ENCODE measurements at places on chromosomes 7 and 10. TPM values are rescaled to one million over a fixed set of nuclear protein-coding genes. Genes with fewer than 3 reads are reported as not detected.

Gene CTAGE8
- total RNA-seq, result not detected

Gene RSU1
- 179 TPM for total RNA-seq

DNA sequence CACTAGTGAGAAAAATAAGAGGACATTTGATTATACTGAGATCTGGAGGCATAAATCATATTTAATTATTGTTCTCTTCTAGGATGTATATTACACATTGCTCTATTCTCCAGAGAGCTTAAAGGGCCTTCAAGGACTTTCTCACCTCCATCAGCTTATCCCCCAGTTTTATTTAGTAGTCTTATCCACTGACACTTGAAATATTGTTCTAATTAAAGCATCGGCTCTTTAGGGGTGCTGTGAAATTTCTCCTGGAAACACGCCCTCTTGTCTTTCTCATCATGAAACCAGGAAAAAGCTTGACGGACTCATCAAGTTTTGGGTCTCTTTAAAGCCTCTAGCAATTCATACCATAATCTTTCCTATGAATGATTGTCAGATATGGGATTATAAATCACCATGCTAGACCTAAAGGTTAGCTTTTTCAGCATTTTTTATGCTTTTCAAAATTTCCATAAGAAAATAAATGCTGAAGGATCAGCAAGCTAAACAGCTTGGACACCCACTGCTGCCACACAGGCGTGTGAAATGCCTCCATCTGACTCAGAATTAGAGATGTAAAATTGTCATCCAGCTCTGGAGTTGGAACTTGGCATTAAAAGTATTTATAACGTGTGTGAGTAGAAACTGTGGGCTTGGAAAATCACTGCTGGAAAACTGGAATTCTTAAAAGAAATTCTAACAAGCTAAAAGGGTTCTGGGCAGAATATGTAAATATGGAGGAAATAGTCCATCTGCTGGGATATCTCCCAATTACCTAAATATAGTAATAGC lies 216.3 kb downstream of the CHRM2 start:
- no peak for DNase-seq

- DNase-seq, result no peak
Observed at GRCh38 chr10:16732376-16732775, 84.8 kb downstream of the RSU1 start.

Gene MRC1
- not detected for total RNA-seq

DNA sequence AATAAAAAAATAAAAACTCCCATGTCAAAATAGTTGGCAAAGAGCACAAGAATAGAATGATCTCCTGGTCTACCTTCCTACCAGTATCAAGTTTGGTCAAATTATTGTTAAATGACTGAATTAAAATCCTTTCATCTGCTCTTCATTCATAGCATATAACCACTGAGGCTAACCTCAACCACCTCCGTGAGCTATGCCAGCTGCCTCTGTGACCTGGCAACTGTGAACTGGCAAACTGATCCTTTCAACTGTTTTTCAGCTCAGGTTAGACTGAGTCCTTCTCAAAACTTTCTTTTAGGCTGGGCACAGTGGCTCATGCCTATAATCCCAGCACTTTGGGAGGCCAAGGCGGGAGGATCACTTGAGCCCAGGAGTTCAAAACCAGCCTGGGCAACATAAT lies 36.1 kb downstream of the NUDCD3 start:
- DNase-seq, result no peak

DNA sequence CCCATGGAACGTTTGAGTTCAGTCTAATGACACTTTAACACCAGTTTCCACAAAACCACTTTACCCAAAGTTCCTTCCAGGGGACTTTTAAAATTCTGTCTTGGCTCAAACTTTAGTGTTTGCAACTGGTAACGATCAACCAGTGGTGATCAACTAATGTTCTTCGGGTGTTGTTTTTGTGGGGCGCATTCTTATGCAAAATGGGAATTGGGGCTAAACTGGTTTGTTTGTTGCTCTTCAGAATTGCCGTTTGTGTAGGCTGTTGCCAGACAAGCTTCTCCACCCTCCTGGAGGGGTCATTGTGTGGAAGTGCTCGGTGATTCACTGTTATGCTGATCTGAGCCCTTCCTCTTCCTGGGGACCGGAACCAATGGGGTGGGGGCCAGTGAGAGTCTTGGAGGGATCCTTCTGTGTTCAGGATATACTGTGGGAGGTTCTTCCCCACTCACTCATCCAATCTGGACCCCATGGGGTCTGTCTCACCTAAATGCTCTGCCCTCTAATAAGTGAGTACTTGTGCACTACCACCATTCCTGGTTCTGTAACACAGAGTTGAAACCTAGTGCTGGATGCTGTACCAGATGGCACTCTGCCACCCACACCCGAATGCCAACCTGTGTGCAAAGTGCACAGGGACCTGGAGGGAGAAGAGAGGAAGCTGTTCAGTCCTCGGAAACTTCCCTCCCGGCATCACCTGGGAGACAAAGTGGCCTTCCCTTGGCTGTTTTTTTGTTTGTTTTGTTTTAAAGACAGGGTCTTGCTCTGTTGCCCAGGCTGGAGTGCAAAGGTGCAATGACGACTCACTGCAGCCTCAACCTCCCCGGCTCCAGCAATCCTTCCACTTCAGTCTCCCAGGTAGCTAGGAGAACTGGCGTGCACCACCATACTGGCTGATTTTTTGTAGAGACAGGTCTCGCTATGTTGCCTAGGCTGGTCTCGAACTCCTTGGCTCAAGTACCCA lies 2.1 kb downstream of the NFE2L3 start:
- DNase-seq, result peak; percentile 34

DNA sequence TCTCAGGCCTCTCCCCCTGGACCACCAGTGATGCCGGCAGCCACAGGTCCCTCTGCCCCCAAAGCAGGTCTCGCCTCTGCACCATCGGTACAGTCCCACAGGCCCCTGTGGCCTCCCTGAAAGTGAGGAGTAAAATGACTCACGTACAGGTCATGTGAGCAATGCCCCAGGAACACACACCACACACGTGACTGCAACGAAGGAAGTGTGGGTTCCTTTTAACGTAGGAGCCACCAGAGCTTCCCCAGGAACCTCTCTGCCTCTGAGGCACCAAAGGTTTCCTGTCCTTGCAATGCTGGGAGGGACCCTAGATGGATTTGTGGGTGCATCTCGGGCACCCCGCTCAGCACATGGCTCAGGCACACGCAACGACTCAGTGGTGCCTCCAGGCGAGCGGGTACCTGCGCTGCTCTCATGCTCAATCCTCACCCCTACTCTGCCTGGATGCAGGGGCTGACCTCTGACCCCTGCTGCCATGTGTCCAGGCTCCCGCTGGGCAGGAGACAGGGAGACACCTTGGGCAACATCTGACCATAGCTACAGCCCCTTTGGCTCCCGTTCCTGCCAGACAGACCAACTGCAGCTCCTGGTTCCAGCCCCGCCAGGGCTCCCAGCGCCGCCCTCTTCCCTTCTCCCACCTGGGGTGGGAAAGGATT lies 120.7 kb downstream of the PRKAG2 start:
- DNase-seq, result peak; percentile 87

Gene EIF3A
- 89.5 TPM for total RNA-seq

Gene MYOZ1
- total RNA-seq, result not detected

DNA sequence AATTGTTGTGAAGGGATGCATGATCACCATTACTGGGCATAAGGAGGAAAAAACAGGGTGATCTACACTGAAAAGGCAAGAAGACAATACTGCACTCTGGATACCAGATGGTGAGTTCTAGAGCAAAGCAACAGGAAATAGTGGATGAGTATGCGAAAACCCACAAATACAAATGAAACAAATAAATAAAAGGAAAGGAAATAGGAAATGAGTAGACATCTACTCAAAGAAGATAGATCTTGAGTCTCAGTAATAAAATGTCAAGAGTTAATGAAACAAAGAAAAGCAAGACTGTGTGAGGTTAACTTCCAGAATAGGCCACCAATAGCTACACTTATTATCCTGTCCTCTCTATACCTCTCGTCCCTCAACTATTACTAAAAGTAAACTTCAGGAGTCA lies 11.7 kb downstream of the ORC5 start:
- peak; percentile 10 for DNase-seq

- DNase-seq, result no peak
Observed at GRCh38 chr7:5454485-5454884, 30.9 kb upstream of the TNRC18 start.

- DNase-seq, result no peak
Observed at GRCh38 chr10:48236199-48236621, 38.3 kb downstream of the FRMPD2 start.

DNA sequence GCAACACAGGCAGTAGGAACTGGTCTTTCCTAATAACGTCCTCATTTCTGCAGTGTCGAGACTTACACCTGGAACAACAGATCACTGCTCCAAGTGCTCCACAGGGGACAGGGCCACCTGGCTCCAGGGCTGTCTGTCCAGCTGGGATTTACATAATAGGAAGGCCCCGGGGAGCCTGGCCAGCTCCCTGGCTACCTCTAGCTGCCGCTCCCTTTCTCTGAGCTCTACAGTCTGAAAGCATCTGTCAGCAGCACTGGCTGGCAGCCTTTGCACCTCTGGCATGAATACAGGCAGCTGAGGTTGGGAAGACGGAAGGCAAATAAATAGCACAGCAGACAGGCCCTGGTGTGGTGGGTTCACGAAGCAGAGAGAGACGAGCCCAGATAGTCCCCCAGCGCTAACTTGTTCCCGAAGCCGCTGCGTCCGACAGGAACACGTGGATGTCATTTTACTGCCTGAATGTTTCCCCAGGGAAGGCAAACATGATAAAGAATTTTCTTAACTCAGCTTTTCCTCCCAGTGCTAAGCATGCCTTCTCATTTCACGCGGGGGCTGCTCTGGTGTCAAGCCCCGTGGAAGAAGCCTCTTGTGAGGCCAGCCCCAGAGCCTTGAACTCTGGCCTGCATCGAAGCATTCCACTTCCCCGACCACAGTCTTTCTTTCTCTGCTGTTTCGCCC lies 105.4 kb downstream of the ITIH5 start:
- no peak for DNase-seq

DNA sequence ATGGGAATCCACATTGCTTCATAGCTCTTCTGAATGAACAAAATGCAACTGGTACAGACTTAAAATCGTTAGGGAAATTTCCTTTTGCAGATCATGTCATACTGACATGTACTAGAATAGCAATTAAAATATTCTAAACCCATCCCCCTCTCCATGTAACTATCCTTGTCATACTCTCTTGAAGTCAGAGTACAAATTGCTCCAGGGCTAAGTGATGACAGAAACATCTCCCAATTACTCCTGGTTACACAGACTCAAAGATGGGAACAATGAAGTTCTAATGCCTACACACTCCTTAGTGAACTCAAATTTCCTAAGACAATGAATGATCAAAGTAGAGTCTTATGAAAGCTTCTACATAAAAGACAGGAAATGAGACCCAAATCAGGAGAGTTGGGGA lies 87.2 kb downstream of the PDE1C start:
- no peak for DNase-seq

DNA sequence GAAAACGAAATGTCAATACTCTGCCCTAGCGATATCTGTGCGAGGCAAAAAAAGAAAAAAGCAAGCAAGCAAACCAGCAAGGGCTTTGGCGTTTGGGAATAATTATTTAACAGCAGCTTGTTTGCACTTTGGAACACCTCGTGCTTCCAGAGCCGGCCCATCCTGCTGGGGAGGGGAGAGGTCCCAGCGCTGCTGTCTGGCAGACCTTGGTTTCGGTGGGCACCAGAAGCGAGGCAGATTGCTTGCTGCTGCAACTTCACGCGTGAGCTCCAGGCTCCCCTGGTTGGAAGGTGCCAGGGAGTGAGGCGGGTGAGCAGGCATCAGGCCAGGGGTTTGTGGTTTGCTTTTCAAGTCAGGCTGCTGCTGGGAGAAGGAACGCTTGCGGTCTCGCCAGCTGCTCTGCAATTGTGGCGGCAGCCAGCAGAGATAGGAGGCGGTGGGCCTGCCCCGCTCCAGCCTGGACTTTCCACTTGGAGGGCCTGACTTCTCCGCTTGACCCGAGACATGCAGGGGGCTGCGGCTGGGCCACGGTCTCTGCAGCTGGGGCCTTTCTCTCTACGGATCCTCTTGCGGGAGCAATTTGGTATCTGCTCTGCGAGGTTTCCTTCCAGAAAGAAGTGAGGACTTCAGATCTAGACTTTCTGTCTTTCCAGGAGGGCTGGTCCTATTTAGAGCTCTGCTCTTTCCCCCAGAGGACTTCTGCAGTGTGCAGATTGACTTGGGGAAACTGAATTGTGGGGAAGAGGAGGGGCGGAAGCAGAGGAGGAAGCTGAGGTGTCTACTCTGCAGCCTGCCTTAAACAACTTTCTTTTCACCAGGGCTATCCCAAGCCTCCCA lies 131.4 kb downstream of the PRPF18 start:
- DNase-seq, result peak; percentile 78

- DNase-seq, result no peak
Observed at GRCh38 chr10:17344206-17344605, 110.2 kb downstream of the ST8SIA6 start.

DNA sequence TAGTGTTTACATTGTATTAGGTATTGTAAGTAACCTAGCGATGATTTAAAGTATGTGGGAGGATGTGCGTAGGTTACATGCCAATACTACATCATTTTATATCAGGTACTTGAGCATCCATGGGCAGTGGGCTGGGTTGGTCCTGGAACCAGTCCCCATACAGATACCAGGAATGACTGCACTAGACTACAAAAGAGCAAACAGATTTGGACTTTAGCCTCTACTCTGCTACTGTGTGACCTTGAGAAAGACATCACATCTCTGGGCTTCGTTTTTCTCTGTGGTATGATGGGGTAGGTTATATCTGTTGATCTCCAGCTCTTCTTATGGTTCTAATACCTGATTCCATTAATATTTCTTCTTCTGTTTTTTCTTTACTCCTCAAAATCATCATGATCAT lies 412.5 kb upstream of the LRGUK start:
- DNase-seq, result no peak

- no peak for DNase-seq
Observed at GRCh38 chr7:38309555-38309954, 36.1 kb upstream of the TARP start.

Gene PHF14
- total RNA-seq, result 26.9 TPM

DNA sequence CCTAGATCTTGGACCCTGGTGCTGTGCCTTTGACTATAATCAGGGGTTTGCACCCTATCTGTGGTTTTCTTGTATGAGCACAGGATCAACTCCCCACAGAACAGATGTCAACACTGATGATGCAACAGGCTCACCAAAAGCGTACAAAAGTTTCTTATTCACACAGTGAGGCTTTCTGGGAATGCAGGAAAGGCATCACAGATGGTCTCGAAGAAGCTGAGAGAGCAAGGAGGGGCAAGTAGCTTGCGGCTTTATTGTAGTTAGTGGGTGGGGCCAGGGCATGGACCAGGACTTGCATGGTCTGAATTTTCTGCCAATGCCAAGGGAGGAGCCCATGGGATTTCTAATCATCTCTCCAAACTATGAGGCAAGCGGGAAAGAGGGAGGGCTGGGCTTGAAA lies 46.2 kb downstream of the SEC61G start:
- DNase-seq, result no peak

Gene GCK
- 0.13 TPM for total RNA-seq

DNA sequence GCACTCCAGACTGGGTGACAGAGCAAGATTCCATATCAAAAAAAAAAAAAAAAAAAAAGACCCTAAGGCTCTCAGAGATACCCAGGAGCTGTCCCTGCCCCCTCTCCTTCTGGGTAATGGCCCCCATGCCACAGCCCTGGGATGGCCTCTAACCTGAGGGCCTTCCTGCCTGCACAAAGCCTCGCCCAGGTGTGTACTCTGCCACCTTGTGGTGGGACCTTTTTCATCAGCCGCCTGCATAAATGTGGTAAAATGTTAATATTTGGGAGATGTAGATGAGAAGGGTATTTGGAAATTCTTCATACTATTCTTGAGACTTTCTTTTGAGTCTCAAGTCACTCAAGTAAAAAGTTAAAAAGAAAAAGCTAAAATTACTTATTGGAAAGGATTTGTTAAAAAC lies 46.3 kb upstream of the RNF216 start:
- DNase-seq, result no peak

- no peak for DNase-seq
Observed at GRCh38 chr10:125799451-125800182, 23.4 kb downstream of the UROS start.

Gene POLR2J2
- 1.3 TPM for total RNA-seq

All from SJSA1 (cell line).